ENCODE measurements at places on chromosomes 13 and 19.

DNA sequence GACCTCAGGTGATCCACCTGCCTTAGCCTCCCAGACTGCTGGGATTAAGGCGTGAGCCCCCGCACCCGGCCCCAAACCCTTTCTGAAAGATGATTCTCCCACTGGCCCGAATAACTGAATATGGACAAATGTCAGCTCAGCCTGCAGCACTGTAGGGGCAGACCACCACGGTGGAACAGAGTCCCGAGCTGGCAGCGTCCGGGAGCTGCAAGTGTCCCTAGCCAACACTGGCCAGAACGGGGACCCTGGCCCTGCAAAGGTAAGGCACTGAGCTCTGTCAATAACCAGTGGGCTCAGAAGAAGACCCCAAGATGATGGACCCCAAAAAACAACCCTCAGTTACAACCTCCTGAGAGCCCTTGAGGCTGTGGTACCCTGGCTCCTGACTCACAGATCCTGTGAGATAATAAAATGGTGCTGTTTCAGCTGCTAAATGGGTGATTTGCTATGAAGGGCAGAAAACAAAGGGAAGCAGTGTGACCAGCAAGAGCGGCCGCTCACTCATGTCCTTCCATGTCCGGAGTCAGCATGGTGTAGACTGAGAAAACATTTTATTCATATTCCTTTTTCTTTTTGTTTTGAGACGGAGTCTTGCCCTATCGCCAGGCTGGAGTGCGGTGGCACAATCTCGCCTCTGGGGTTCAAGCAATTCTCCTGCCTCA lies 1.6 kb downstream of the LSM7 start:
- peak overlapping the region; percentile 97 for H3K27ac ChIP-seq
- peaks cover 31% of the 10 kb centered on the region for H3K4me1 ChIP-seq
- no peaks in the 10 kb centered on the region for H3K27me3 ChIP-seq

DNA sequence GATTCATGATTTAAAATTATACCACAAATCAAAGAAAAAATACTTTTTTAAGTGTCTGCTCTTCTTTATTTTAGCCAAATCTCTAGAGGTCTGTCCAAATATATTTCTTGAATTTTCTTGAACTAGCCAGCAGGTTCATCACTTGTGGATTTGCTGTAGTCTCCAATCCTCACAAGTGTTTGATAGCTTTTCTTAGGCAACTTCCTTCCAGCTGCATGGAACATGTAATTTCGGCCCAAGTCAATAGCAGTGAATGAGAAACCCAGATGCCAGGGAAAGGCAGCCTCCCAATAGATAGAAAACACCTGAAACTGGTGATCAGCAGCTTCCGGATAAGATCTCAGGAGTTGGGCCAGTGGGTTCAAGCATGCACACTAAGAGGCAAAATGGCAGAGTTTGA lies 15.6 kb upstream of the RNASEH2B start:
- H3K27me3 ChIP-seq: no peaks in the 10 kb centered on the region
- no peak for DNase-seq
- H3K4me3 ChIP-seq: no peak overlapping the region

GRCh38 chr19:1000095-1000494 lies at the start of gene GRIN3B:
GRIN3B (plus strand) TSS chr19:1000419; CDS start chr19:1000438, 19 bp downstream.
- H3K4me3 ChIP-seq: peak within 1 kb of the TSS; percentile 74
- H3K36me3 ChIP-seq: peaks cover 8% of the 10 kb centered on the region
- no peak within 1 kb of the TSS for H3K27ac ChIP-seq
- H3K27me3 ChIP-seq: peaks cover 18% of the 10 kb centered on the region
- DNase-seq: peak; percentile 42

- no peaks in the 10 kb centered on the region for H3K36me3 ChIP-seq
- H3K27me3 ChIP-seq: peaks cover 11% of the 10 kb centered on the region
- peaks cover 30% of the 10 kb centered on the region for H3K4me1 ChIP-seq
- H3K4me3 ChIP-seq: no peak overlapping the region
- H3K27ac ChIP-seq: peak overlapping the region; percentile 66
Observed at GRCh38 chr19:35043906-35044305, 2.4 kb downstream of the HPN start.

GRCh38 chr19:23774524-23774971 lies 15.9 kb upstream of the ZNF681 start:
- peaks cover 12% of the 10 kb centered on the region for H3K4me1 ChIP-seq
- H3K4me3 ChIP-seq: no peak overlapping the region
- no peaks in the 10 kb centered on the region for H3K36me3 ChIP-seq
- DNase-seq: no peak
- no peaks in the 10 kb centered on the region for H3K27me3 ChIP-seq

- H3K36me3 ChIP-seq: peaks cover 10% of the 10 kb centered on the region
- no peak overlapping the region for H3K4me3 ChIP-seq
- DNase-seq: no peak
- no peak overlapping the region for H3K27ac ChIP-seq
Observed at GRCh38 chr13:29524176-29524575, 71.3 kb downstream of the SLC7A1 start.

DNA sequence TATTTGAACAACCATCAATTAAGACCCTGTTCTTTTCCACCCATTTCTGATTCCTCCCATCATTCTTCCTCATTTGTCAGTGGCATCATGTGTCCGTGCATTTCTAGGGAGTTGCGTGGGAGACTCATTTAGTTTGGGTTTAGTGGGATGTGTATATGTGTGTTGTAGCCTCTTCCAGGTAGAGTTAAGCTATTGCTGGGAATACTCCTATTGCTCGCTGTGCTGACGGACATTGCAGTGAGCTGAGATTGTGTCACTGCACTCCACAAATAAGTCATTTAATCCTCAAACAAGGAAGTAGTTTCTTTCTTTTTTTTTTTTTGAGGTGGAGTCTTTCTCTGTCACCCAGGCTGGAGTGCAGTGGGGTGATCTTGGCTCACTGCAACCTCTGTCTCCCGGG lies 42.2 kb upstream of the RCBTB2 start:
- H3K27me3 ChIP-seq: no peaks in the 10 kb centered on the region
- no peak for DNase-seq
- H3K4me3 ChIP-seq: no peak overlapping the region
- H3K27ac ChIP-seq: no peak overlapping the region

DNA sequence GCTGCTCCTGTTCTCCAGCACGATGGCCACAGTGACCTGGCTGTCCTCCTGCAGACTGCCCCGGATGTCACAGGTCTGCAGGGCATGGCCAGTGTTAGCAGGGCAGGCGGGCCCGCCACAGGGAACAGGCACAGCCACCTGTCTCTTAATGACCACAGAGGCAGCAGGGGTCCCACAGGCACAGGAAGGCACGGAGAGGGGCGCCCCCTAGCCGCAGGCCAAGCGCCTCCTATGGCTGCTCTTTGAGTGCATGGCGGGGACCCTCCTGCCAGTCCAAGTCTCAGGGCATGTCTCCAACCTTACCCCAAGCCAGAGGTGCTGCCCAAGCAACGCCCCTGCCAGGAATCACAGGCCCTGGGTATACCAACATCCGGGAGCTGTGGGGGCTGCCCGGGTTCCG lies 14.1 kb downstream of the IZUMO4 start:
- H3K27ac ChIP-seq: no peak overlapping the region
- peaks cover 12% of the 10 kb centered on the region for H3K4me1 ChIP-seq
- H3K4me3 ChIP-seq: no peak overlapping the region

- H3K4me1 ChIP-seq: peaks cover 23% of the 10 kb centered on the region
- DNase-seq: no peak
- no peak overlapping the region for H3K27ac ChIP-seq
- H3K36me3 ChIP-seq: no peaks in the 10 kb centered on the region
- peaks cover 9% of the 10 kb centered on the region for H3K27me3 ChIP-seq
Observed at GRCh38 chr13:99439850-99440604, 61.2 kb upstream of the TM9SF2 start.

GRCh38 chr19:10782795-10783194 lies 53.2 kb downstream of the TMED1 start:
- peak overlapping the region; percentile 82 for H3K27ac ChIP-seq
- H3K4me1 ChIP-seq: peaks cover 8% of the 10 kb centered on the region
- no peaks in the 10 kb centered on the region for H3K27me3 ChIP-seq
- DNase-seq: no peak
- H3K36me3 ChIP-seq: peaks cover 9% of the 10 kb centered on the region

- peaks cover 18% of the 10 kb centered on the region for H3K4me1 ChIP-seq
- peak overlapping the region; percentile 43 for H3K27ac ChIP-seq
- no peaks in the 10 kb centered on the region for H3K36me3 ChIP-seq
- no peaks in the 10 kb centered on the region for H3K27me3 ChIP-seq
- H3K4me3 ChIP-seq: no peak overlapping the region
- no peak for DNase-seq
Observed at GRCh38 chr13:40781717-40782116, 7.7 kb upstream of the SLC25A15 start.

GRCh38 chr13:80338781-80339562 lies 2.0 kb downstream of the SPRY2 start:
- H3K27me3 ChIP-seq: peaks cover 22% of the 10 kb centered on the region
- no peak for DNase-seq
- peaks cover 8% of the 10 kb centered on the region for H3K4me1 ChIP-seq
- H3K4me3 ChIP-seq: no peak overlapping the region

DNA sequence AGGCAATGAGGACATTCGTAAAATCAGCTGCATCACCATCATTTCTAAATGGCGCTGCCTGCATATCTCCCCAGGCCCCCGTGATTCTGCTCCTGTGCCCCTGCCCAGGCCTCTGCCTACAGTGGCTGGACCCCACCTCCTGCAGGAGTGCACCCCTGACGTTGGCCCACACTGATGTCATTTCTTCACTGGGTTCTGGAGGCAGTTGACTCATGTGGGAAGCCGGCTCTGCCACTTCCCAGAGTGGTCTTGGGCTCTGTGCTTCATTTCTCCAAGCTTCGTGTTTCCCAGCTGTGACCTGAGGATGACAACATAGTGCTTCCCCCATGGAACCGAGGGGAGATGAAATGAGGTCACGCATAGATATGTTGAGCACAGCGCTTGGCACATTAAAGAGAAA lies 19.9 kb downstream of the CCNE1 start:
- no peaks in the 10 kb centered on the region for H3K27me3 ChIP-seq
- H3K36me3 ChIP-seq: peaks cover 3% of the 10 kb centered on the region
- H3K4me3 ChIP-seq: peak overlapping the region; percentile 87
- peaks cover 25% of the 10 kb centered on the region for H3K4me1 ChIP-seq
- peak overlapping the region; percentile 90 for H3K27ac ChIP-seq
- DNase-seq: no peak

- no peaks in the 10 kb centered on the region for H3K4me1 ChIP-seq
- H3K36me3 ChIP-seq: no peaks in the 10 kb centered on the region
- H3K4me3 ChIP-seq: no peak overlapping the region
Observed at GRCh38 chr13:93266681-93267080, 40.1 kb downstream of the GPC6 start.

- H3K4me1 ChIP-seq: peaks cover 54% of the 10 kb centered on the region
- H3K4me3 ChIP-seq: peak overlapping the region; percentile 96
- peak overlapping the region; percentile 96 for H3K27ac ChIP-seq
- H3K27me3 ChIP-seq: no peaks in the 10 kb centered on the region
- H3K36me3 ChIP-seq: peaks cover 2% of the 10 kb centered on the region
Observed at GRCh38 chr13:32032759-32033158, 1.2 kb downstream of the FRY start.

DNA sequence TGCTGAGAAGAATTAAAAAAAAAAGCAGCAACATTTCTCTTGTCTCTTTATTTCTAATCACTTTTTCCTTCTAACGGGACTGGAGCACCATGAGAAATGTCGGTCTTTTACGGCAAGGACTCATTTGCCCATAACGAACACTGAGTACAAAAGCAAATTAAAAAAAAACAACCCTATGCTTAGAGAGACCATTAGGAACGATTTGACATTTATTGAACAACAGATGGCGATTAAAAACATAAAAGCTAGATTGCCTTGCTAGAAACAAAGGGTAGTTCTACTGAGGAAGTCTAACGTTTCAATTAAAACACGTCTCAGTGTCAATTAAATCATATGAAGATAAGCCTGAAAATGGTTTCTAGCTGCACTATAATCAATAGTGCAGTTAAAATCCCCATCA lies 51.1 kb downstream of the OLFM4 start:
- H3K27me3 ChIP-seq: no peaks in the 10 kb centered on the region
- no peak overlapping the region for H3K4me3 ChIP-seq
- H3K27ac ChIP-seq: no peak overlapping the region
- DNase-seq: no peak
- no peaks in the 10 kb centered on the region for H3K4me1 ChIP-seq
- H3K36me3 ChIP-seq: no peaks in the 10 kb centered on the region

GRCh38 chr19:2060884-2061494 lies 9.9 kb upstream of the MKNK2 start:
- H3K27ac ChIP-seq: peak overlapping the region; percentile 99
- H3K27me3 ChIP-seq: no peaks in the 10 kb centered on the region
- peak overlapping the region; percentile 91 for H3K4me3 ChIP-seq
- peaks cover 29% of the 10 kb centered on the region for H3K4me1 ChIP-seq

- H3K27ac ChIP-seq: peak overlapping the region; percentile 60
- peaks cover 6% of the 10 kb centered on the region for H3K27me3 ChIP-seq
- DNase-seq: no peak
- H3K36me3 ChIP-seq: no peaks in the 10 kb centered on the region
Observed at GRCh38 chr13:45787346-45787745, 64.2 kb downstream of the SIAH3 start.

GRCh38 chr19:46350758-46351159 lies 3.9 kb downstream of the PPP5C start:
- no peaks in the 10 kb centered on the region for H3K36me3 ChIP-seq
- H3K27me3 ChIP-seq: no peaks in the 10 kb centered on the region
- DNase-seq: no peak
- H3K4me3 ChIP-seq: peak overlapping the region; percentile 90
- peaks cover 48% of the 10 kb centered on the region for H3K4me1 ChIP-seq

- peaks cover 24% of the 10 kb centered on the region for H3K27me3 ChIP-seq
- H3K36me3 ChIP-seq: peaks cover 6% of the 10 kb centered on the region
- no peak for DNase-seq
- H3K4me3 ChIP-seq: no peak overlapping the region
Observed at GRCh38 chr19:18804643-18805042, 13.5 kb upstream of the COMP start.

DNA sequence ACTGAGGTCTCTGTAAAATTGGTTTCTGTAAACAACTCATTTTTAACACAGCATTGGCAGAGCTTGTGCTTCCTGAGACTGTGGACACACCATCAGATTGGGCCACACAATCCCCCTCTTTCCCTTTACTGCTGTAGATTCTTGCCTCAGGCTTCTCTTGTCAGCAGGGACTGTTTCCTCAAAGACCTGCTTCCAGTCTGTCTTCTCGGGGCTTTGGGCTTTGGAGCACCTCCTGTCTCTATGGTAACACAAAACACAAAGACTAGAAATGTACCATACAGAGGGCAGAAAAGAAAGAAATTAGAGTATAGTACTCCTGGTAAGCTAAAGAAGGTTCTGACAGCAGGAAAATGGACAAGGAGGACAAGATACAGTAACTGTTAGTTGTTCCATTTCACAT lies 484.5 kb downstream of the DIAPH3 start:
- no peak overlapping the region for H3K27ac ChIP-seq
- no peaks in the 10 kb centered on the region for H3K36me3 ChIP-seq
- H3K4me1 ChIP-seq: peaks cover 6% of the 10 kb centered on the region

- H3K4me1 ChIP-seq: peaks cover 27% of the 10 kb centered on the region
- peaks cover 7% of the 10 kb centered on the region for H3K27me3 ChIP-seq
- peaks cover 2% of the 10 kb centered on the region for H3K36me3 ChIP-seq
- DNase-seq: peak; percentile 67
- no peak overlapping the region for H3K4me3 ChIP-seq
- H3K27ac ChIP-seq: peak overlapping the region; percentile 24
Observed at GRCh38 chr19:13093407-13094105, 9.1 kb downstream of the LYL1 start.

GRCh38 chr13:114019367-114019766 lies 45.5 kb upstream of the C13orf46 start:
- H3K27ac ChIP-seq: no peak overlapping the region
- peak; percentile 33 for DNase-seq
- H3K4me3 ChIP-seq: no peak overlapping the region
- peaks cover 6% of the 10 kb centered on the region for H3K4me1 ChIP-seq
- H3K27me3 ChIP-seq: no peaks in the 10 kb centered on the region

- no peaks in the 10 kb centered on the region for H3K36me3 ChIP-seq
- no peak for DNase-seq
- no peaks in the 10 kb centered on the region for H3K27me3 ChIP-seq
- peaks cover 2% of the 10 kb centered on the region for H3K4me1 ChIP-seq
Observed at GRCh38 chr19:36081894-36082293, 27.2 kb downstream of the WDR62 start.

- H3K4me3 ChIP-seq: no peak overlapping the region
- H3K27ac ChIP-seq: peak overlapping the region; percentile 24
- peaks cover 59% of the 10 kb centered on the region for H3K27me3 ChIP-seq
- peaks cover 2% of the 10 kb centered on the region for H3K36me3 ChIP-seq
- DNase-seq: no peak
Observed at GRCh38 chr13:112071102-112071722, 4.3 kb downstream of the SOX1 start.
